Mesothelial cell of epicardium (in vitro differentiated cells): ENCODE measurements at places on chromosomes 5 and 9. TPM values are rescaled to one million over a fixed set of nuclear protein-coding genes. Genes with fewer than 3 reads are reported as not detected.

DNA sequence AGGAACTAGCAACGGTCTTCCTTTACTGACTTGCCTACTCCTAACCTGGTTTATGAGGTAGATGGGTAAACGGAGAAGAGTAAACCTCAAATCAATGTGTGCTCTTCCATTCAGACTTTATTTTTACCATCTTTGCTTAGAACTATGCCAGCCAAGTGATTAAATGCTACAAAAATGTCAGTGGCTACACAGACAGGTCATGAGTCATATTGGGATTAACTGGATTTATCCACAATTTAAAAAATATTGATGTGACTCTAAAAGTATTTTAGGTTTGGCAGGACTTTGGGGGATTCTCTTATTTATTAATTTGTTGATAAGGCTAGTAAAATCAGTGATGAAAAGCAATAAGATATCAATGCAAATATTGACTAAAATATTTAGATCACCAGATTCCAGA lies 275.0 kb downstream of the PLK2 start:
- no peak for DNase-seq

GRCh38 chr5:39376293-39376714 lies 12.0 kb upstream of the C9 start:
- no peak for DNase-seq

DNA sequence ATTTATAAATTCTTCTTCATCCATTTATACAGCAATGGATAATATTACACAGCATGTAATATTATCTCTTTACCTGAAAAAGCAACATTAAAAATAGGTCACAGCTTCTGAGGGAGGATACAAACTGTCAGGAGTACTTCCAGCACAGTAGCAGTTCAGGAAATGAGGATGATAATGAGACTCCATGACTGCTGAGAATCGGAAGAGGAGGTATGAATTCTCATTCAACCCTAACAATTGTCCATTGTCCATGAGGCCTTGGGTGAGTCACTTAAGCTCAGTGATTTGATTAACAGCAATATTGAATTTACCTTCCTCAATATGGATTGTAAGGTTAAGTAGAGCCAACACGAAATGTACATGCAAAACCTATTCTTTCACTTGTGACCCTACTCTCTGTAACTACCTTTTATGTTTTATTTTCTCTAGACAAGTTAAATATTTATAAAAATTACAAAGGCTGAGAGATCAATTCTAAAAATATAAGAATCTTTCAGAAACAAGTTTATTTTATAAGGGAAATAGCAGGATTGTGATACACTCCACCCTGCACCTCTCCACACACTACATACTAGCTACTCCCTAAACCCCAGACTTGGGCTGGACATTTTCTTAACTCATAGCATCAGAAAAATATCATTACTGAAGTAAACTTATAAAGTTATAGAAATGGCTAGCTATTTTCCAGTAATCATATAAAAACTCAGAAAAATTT lies 159.1 kb upstream of the ACOT12 start:
- no peak for DNase-seq

- no peak for DNase-seq
These were observed 4.3 kb downstream of the TMEFF1 start for GRCh38 chr9:100477241-100477640.

GRCh38 chr5:153678617-153679329 lies 188.3 kb downstream of the GRIA1 start:
- no peak for DNase-seq

- DNase-seq = no peak
These were observed 12.0 kb downstream of the TMEM8B start for GRCh38 chr9:35840881-35841644.

DNA sequence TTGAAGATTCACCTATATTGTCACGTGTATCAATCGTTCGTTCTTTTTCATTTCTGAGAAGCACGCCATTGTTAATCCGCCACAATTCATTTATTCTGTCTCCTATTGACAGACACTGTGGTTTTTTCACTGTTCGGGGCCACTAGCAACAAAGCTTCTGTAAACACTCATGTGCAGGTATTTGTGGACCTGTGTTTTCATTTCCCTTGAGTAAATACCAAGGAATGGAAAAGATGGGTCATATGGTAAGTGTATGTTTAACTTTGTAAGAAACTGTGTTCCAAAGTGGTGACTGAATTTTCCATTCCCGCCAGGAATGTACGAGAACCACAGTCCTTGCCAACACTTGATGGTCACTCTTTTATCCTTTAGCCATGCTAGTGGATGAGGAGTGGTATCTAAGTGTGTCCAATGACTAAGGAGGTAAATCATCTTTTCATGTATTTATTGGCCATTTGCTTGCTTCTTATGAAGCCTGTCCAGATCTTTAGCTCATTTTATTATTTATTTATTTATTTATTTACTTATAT lies 10.7 kb downstream of the ABO start:
- no peak for DNase-seq

DNA sequence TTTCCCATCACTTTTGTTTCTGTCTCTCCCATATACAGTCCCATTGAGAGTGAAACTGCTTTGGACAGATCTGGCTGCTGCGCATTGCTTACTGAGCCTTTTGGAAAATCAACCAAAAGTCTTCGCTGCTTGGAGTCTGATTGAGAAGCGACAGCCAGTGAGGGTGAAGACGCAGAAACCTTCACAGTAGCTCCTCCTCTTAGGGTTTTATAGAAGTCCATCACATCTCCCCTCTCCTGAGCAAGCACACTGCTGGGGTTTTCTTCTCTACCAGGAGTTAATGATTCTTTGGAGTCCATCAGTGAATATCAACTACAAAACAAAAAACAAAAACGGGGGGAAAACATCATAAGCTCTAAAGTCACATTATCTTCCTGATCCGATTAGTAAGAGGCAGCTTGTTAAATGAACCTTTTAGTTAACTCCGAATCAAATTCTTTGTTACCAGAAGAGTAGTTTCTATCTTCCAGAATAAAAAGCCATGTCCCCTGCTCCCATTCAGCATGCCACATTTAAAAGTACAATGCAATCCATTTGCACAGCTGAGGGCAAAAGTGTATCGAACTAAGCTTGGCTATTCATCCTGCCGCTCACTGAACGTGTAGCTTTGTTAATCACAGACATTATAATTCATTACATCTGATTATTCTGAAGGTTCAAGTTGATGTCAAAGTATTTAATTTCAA lies 2.8 kb downstream of the NR3C1 start:
- DNase-seq = no peak

The BNC2 gene
- 45.1 to 52.1 TPM (median 46.4 TPM) in 3 replicates for total RNA-seq

The ZNF483 gene
- total RNA-seq = 12.2 to 13.0 TPM (median 12.6 TPM) in 3 replicates

The TSLP gene
- total RNA-seq = 0.32 to 0.47 TPM (median 0.42 TPM) in 3 replicates

The ENHO gene
- total RNA-seq = 0.96 to 1.1 TPM (median 1.0 TPM) in 3 replicates

The MRPS2 gene
- 38.4 to 46.0 TPM (median 42.1 TPM) in 3 replicates for total RNA-seq

The CERCAM gene
- 134 to 143 TPM (median 141 TPM) in 3 replicates for total RNA-seq

The FGD3 gene
- total RNA-seq = 36.3 to 41.9 TPM (median 39.5 TPM) in 3 replicates

The LIX1 gene
- total RNA-seq = 9.9 to 12.0 TPM (median 10.7 TPM) in 3 replicates
